Activated CD8-positive, alpha-beta memory T cell treated with anti-CD3 and anti-CD28 coated beads for 1 hour (primary cell): ENCODE measurements at places on chromosomes 13 and 19.

DNA sequence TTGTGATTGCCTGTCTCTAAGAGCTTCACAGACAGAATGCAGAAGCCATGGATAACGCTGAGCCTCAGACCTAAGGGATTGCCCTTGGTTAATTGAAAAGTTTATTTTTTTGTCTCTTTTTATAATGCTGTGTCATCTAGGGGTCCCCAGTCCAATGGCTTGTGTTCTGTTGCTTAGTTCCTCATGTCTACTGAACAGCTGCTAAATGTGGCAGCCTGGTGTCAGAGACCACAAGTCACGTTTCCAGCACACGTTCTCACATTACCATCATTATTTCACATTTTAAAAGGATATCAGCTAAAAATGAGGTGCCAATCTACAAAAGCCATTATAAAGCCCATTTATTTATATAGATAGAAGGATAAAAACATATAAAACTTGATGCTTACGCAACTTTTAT lies 1362.0 kb downstream of the PCDH9 start:
- DNase-seq: no peak

DNA sequence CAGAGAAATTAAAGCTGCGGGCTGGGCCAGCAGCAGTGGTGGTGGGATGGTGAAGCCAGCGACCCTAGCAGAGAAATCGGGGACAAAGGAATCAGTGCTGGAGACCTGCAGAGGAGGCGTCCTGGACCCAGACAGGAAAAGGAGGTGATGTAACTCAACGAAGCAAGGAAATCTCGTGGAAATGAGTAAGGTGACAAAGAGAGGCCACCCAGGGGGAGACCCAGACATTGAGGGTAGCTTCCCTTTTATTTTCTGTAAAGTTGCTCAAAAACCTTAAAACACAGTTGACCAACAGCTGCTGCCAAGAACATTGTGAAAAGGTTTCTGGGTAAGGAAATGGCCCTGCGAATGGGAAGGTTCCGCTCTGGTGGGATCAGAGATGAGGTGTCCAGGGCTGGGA lies 13.3 kb upstream of the RETN start:
- DNase-seq: no peak

GRCh38 chr19:17107546-17108452 lies 32.2 kb downstream of the MYO9B start:
- no peak for DNase-seq

DNA sequence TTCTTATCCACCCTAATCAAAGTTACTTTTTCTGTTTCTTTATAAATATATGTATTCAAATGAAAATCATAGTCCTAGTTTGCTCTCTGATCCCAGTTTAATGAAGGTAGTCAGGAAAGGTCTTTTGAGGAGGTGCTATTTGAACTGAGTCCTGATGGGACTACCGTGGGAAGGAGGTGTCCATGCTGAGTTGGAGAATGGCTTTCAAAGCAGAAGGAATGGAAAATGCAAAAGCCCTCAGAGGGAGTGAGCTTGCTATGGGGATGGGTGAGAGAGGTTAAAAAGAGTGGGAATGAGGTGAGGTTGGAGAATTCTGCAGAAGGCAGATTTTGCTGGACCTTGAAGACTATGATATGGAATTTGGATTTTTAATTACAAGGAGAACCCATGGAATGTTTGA lies 193.6 kb downstream of the GPC6 start:
- DNase-seq: no peak

DNA sequence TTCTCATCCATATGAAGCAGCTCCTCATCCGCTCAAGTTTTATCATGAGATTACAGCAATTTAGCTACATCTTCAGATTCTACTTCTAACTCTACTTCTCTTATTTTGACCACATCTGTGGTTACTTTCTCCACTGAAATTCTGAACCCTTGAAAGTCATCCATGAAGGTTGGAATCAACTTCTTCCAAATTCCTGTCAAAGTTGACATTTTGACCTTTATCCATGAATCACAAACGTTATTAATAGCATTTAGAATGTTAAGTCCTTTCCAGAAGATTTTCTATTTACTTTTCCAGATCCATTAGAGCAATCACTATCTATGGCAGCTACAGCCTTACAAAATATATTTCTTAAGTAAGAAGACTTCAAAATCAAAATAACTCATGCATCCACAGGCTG lies 421.7 kb upstream of the GPC6 start:
- no peak for DNase-seq

DNA sequence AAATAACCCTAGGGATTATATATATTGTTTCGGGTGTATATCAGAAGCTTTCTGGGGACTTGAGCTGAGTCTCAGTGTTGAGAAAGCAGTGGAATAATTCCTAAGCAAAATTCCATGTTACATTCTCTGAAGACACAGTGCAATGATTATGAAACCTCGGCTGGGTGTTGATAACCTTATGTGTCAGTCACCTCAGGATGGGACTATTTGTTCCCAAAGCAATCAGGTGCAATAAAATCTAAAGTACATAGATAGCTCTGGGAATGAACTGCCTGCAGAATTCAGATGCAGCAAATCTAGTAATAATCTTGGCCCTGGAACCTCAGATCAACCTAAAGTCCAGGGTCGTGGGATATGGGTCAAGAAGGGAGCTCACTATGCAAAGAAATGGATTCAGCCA lies 53.0 kb downstream of the EDNRB start:
- no peak for DNase-seq

DNA sequence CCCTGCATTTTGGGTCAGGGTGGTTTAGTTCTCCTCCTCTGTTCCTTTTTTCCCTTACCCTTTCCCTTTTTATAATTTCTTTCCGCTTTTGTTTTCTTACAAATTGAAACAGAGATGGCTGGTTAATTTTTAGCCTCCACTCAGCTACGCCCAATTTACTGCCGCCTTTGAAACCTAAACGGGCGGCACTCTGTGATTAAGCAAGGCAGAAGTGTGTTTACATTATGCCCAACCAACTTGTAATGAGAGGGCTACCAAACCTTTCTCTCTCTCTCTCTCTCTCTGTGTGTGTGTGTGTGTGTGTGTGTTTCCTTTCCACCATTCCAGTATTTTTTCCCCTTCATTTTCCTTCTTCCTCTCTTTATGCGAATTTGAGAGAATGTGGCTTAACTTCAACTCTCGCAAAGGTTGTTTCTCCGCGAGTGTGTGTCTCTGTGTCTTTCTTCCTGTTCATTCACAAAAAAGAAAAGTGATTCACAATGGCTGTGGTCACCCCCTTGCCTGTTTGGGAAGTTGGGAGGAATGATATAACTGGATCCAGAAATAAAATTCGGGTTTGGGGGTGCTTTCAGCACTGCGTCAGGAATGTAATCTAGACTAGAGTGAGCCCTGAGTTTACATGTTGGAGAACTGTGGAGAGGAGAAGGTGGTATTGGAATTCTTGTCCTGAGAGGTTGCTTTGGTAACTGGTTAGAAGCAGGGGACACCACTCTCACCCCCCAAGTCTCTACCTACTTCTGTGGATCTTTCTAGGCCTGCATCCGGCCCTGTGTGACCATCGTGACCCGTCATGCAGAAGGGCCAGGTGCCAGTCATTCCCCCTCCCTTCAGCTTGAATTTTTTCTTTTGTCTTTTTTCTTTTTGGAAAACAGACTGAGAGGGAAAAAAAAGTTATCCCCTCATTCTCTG lies 31.4 kb downstream of the NFIX start:
- DNase-seq: no peak

- DNase-seq: no peak
Measured at GRCh38 chr19:16003391-16003790, 54.6 kb downstream of the OR10H4 start.

- no peak for DNase-seq
Measured at GRCh38 chr19:49744946-49745381, 18.1 kb downstream of the TSKS start.

DNA sequence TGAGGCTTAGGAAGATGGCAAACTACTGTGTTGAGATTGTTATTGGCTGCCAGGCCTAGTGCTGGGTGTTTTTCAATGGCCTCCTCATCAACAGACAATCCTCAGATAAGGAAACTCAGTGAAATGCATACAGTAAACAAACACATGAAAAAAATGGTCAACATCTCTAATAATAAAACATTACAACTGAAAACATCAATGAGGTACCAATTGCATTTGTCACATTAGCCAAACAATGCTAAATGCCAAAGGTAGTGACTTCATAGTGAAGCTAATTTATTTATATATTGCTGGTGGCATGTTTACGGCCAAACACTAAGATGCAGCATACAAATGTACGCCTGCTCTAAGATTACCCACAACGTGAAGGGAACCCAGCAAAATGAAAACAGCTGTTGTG lies 224.0 kb upstream of the UBL3 start:
- no peak for DNase-seq

DNA sequence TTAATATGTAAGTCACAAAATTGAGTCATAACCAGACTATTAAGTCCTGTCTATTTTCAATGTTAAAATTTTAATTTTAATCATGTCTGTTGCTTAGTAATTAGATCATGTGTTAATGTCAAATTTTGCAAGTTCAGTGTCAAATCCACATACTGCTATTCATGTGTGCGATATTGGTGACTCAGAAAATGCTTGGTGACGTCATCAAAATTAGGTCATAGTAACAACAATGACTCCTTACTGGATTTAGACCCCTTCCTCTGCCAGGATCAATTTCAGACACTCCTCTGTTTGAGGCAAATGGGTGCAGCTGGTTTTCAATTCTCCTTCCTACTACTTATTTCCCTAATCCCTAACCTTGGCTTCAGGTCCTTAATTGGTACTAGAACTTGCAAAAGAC lies 1394.3 kb upstream of the SLC10A2 start:
- DNase-seq: no peak
